Stimulated activated CD4-positive, alpha-beta T cell treated with anti-CD3 and anti-CD28 coated beads, Interleukin-2, amount 100 ng/mL, for 24 hours (primary cell): ENCODE measurements at places on chromosomes 13 and 19.

- no peak for DNase-seq
These were observed 1189.2 kb downstream of the EFNB2 start for GRCh38 chr13:105346141-105346775.

DNA sequence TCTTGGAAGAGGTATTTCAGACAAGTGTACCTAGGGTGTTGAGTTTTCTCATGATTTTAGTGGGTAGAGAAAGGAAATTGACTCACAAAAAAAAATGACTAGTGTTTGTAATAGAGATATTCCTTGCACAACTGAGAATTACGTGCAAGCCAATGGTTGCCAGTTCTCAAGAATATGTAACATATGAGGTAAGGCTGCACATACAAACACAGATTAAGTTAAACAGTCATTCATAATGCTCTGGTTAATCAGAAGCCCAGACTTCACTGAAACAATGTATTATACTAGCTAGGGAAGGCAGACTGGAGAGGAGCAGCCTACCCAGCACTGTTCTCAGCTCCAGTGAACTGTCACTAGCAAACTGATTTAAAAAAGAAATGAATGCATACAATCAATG is 418.3 kb downstream of the DIAPH3 start:
- DNase-seq = no peak

GRCh38 chr13:26952551-26953143 is 192.1 kb upstream of the GPR12 start:
- DNase-seq = no peak

DNA sequence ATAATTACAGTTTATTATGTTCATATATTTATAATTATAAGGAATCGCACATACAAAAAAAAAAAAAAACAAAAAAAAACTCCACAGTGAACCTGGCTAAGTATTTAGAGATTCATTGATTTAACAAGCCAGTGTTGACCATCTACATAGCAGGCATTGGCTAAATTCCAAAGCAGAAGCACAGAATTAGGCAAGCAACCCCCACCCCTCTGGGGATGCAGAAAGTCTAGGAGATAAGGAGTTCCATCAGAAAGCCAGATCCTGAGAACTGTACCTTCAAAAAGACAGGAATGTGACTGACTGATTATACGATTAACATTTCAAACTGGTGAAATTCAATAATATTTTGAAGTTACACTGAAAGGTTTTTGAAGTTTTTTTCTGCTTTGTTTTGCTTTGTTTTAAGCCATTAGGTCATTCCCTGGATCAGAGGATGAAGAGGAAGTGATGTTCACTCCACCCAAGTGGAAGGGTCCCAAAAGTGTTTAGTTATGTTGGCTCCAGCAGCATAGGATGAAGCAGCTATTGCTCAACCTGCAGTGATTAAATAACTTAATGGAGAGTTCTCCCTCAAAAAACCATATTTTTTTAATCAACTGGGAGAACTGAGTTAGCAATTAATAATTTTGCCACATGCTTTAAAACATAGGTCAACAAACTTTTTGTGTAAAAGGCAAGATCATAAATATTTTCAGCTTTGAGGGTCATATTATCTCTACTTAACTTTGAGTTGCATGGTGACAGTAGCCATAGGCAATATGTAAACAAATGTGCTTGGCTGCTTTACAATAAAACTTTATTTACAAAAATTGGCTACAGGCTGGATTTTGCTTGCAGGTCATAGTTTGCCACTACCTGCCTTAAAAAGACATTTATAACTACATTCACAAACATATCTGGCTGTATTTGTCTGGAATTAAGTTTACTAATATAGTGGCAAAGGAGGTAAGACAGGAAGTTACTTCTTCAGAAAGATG is 49.6 kb downstream of the DOCK9 start:
- DNase-seq = no peak

DNA sequence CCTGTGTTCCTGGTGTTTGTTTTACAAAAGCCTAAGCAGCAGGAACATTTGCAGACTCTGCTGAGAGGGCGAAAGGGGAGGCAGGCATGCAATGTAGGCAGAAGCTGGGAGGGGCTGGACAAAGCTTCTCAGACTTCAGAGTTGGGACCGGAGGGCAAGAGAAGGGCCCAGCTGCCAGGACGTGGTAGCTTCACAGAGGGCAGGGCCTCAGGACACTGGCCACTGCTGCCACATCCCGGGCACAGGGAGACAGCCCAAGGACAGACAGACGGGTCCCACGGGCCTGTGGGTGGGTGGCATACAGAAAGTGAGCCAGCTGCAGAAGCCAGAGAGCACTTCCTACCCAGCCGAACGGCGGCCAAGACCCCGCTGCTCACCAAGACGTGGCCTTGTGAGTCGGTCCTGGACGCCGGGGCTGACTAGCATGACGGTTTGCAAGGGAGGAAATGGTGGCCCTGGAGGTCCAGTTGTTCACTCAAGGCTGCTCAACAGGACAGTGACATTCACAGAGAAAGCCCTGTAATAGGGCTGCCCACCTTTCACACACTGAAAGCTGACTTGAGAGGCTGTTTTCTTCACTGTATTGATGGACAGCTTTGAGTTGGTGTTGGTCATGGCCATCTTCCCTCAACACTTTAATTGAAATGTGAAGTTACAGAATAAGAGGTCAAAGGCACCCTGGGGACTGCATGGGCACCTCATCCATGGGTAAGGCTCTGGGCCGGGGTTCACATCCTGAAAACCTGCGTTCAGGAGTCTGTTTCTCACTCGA is 23.7 kb upstream of the TFDP1 start:
- peak; percentile 10 for DNase-seq

DNA sequence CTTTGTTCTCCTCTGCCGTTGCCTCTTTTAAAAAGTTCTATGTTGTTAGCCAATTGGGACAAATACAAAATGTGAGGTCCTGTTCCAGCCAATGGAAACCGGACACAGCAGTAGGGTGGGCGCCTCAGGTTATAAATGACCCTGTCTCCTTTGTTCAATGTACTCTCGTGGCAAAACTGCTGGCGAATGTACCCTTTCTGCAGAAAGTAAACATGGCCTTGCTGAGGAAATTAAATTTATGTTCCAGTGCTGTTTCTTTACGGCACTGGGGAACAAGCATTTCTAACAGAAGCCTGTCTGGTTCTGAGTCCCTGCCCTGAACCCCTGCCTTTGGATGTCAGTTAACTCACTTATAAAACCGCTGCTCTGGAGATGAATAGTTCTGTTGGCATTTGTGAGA is 140.7 kb downstream of the PCCA start:
- DNase-seq = no peak

- DNase-seq = no peak
These were observed 17.1 kb downstream of the NAA16 start for GRCh38 chr13:41327994-41328790.

DNA sequence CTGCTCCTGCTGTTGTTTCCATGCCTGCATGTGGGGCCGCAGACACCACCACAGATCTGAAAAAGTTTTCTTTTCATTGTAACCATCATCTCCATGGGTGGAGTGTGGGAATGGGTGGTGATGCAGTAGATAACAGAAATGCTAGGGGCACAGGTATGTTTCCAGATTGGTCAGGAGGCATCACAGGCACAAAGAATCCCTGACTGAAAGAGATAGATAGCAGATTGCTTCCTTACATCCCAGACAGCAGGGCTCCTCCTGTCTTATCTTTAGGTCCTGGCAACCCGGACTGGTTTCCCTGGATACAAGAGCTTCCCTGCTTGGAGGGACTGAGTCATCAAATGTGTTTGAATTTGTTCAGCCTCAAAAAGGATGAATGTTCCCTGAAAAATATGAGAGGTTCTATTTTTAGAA is 1937.6 kb downstream of the PCDH9 start:
- DNase-seq = no peak

DNA sequence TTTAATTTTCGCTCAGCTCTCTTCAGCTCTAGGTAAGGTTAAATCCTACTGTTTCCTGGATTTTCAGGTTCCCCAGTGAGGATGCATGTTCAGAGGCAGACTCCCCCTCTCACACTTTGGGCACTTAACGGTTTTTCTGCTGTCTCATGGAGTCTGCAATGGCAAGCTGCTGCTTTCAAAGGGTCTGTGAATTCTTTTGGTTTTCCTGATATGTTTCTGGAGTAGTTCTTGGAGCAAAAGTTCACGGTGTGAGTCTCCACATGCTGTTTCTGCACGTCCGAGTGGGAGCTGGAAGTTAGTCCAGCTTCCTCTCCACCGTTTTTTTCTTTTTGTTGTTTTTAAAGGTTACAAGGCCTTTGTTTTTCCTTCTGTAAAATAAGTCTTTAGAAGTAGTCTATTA is 35.4 kb downstream of the DNAJC15 start:
- DNase-seq = no peak

- DNase-seq = no peak
These were observed 20.1 kb downstream of the PABPC3 start for GRCh38 chr13:25116044-25116443.
